ENCODE measurements at places on chromosomes 7 and 10.

DNA sequence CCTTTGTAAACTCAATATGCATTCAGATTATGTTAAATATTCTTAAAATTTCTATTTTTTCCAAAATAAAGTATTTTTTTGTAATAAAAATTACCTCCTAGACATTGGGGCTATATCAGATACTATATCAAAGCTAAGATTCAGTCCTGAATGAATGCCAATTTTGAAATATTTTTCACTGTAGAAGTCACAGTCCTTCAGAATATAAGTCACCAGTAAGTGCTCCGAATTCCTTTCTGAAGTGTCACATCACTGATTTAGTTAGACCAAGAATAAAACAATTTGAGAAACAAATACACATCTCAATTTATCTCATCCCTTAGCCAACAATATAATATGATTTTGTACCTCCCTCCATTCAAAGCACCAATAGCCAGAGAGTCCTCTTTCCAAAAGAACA is 33.9 kb upstream of the GSAP start:
- DNase-seq, result no peak

DNA sequence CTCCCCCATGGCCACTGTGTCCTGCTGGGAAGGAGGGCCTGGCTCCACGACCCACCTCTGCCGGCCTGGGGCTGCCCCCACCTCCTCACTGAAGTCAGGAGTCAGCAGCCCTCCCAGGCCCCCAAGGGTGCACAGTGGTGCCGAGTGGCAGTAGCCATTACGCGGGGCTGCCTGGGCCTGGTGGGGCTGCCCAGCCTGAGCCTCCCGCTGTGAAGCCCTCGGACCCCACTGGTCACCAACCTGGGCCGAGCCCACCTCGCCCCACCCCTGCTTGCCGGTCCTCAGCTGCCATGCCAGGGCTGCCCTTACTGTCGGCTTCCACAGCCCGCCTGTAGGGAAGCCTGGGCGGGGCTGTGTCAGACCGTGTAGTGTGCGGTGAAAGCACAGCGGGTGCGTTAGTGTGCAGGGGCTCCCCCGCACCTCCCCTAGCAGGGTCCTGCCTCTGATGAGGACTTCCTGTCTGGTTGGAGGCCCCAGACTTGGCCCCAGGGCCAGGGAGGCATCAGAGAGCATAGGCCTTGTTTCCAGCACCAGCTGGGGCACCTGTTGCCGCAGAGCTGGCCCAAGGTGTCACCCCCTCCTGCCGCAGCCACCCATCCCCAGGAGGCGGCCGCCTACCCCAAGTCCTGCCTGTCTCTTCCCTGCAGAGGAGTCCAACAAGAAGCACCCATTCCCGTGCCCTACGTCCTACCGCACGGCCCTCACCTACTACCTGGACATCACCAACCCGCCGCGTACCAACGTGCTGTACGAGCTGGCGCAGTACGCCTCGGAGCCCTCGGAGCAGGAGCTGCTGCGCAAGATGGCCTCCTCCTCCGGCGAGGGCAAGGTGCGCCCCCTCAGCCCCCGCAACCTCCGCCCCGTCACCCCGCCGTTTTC is 10.0 kb downstream of the TMEM120A start:
- DNase-seq, result no peak

DNA sequence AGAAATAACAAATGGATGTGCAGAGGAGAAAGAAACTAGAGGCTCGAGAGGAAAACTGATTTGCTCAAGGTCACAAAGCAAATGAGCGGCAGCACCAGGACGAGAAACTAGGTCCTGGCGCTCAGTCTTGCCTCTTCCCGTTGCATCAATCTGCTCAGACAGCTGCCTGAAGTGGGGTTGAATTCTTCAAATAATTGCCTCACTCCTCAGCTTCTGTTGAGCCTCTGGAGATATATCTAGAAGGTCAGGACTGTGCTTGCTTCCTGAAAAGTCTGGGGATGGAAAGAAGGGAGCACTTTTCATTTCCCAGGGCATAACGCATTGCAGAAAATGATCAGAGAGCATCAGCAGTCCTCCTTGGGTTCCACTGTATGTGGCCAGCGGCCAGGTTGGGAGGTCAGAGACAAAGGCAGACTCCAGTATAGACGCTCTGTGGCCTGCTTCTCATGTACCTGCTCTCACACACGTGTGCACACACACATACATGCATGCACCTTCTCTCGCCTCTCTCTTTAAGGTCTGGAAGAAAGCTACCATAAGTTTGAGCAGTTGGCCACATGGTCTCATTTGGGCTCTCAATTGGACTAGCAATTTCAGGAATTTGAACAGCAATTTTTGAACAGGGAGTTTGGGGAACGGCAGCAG is 83.7 kb upstream of the DUSP5 start:
- no peak for DNase-seq

GRCh38 chr10:122178655-122179054 is 92.4 kb upstream of the BTBD16 start:
- DNase-seq, result no peak

DNA sequence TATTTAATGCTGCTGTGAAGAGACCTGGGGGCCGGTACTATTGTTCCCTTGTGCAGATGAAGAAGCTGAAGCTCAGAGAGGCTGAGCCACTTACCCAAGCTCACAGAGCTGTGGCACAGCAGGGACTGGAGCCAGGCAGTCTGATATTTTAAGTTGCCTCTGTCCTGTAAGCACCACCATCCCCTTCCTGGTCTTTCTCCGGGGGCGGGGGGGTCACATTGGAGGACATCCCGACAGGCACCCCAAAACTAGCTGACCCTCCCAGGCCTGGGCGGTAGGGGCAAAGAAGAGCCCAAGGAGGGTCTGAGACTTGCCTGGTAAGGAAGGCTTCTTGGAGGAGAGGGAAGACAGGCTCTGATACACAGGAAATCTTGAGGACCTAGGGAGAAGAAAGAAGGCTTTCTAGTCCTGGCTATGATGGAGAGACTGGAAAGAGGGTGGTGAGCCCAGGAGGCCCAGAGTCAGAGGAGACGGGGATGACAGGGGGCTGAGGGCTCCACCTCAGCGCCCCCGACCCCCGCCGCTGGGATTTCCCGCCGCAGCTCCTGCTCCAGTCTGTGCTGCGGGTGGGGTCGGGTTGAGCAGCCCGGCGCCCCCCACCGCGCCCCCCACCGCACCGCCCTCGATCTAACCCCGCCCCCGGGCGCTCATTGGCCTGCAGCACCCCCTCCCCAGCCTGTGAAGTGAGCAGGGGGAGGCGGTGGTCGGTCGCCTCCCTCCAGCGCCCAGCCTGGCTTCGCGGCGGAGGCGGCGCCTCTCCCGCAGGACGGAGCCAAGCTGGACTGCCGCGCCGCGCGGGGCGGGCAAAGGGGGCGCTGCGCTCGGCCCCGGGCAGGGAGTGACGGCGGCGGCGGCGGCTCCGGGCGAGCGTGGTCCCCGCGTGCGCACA is at the start of gene ADCYAP1R1:
TSS of gene ADCYAP1R1 (plus strand) at position 711 of the 889 bp plus-strand sequence. CDS start 10,957 bp downstream, outside the sequence.
- DNase-seq, result peak; percentile 86

DNA sequence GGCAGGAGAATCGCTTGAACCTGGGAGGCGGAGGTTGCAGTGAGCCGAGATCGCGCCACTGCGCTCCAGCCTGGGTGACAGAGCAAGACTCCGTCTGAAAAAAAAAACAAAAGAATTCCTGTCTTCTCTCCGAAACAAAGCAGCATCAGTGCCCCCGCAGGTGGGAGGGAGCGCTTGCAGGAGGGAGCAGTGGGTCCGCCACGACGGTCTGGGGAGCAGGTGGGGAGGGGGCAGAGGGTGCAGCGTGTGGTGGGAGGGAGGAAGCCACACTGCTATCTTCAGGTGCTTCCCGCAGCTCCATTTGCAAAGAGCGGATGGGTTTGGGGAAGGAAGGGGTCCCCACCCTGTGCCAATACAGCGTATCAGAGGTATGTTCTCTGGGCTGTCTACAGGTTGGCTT is 31.7 kb downstream of the LIMK1 start:
- no peak for DNase-seq

GRCh38 chr7:44958645-44959344 is 20.0 kb downstream of the MYO1G start:
- no peak for DNase-seq

DNA sequence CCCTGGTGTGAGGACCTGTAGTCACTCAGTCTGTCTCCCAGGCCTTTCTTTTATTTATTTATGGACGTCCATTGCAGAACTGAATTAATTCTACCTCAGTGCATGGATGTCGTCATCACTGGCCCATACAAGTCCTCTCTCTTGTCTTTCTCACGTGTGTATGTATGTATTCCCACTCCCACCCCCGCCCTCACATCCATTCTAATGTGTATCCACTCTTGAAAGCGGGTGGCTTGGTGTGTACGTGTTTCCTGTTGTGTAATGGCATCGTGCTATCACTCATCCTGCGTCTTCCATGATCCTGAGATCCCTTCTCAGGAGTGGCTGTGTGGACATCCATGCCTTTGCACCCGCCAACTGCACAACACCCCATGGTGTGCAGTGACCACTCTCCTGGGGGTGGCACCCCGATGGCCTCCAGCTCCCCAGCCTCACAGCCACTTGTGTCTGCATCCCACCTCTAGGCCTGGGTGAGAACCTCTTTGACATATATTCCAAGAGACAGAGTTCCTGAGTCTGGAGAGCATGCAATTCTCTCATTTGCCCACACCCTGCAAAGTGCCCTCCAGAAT is 3.0 kb upstream of the AOC1 start:
- DNase-seq, result peak; percentile 20

DNA sequence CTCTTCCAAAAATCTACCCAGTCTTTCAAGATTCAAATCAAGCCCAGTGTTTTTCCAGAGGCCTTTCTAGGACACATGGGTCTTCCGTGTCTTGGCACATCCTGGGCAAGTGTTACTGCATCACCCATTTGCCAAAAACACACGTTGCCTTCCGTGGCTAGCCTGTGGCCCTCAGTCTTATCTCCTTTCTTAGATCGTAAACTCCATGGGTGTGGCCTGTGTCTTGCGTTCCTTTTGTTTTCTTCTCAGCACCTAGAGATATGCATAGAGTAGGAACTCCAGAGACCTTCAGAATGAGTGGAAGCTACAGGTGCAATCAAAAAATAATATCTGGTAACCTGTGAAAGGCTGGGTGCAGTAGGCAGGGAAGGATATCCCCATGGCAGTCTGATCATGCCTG is 56.5 kb upstream of the NMT2 start:
- no peak for DNase-seq

DNA sequence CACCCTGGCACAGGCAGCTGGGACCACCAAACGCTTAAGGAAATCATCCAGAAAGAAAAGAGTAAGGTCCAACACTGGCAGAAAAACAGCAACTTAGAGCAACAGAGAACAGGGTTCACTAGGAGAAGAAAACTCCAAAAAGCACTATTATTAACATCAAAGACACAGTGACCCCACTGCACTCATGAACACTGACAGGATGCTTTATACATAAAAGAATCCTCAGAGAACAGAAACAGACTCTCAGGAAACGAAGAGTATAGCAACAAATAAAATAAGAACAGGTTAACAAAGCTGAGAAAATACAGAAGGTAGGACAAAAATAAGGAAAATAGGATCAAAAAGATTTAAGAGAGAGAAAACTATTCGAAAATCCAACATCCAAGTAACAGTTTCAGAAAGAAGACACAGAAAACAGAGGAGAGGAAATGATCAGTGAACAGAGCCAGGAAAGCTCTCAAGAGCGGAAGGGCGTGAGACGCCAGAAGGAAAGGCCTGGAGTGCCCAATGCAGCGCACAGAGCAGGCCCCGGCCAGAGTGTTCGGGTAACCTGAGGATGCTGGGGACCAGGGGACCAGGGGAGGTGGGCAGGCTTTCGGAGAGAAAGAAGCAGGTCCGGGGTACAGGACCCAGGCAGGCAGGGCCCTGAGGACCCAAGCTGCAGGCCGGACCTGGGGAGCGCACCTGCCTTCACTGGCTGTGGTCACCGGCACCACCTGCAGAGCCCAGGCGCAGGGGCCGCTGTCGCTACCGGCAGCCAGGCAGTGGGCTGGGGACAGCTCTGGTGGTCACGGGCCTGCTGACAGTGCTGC is 258.2 kb downstream of the MAD1L1 start:
- DNase-seq, result no peak

GRCh38 chr10:131797626-131798025 is 103.2 kb upstream of the PPP2R2D start:
- DNase-seq, result no peak

DNA sequence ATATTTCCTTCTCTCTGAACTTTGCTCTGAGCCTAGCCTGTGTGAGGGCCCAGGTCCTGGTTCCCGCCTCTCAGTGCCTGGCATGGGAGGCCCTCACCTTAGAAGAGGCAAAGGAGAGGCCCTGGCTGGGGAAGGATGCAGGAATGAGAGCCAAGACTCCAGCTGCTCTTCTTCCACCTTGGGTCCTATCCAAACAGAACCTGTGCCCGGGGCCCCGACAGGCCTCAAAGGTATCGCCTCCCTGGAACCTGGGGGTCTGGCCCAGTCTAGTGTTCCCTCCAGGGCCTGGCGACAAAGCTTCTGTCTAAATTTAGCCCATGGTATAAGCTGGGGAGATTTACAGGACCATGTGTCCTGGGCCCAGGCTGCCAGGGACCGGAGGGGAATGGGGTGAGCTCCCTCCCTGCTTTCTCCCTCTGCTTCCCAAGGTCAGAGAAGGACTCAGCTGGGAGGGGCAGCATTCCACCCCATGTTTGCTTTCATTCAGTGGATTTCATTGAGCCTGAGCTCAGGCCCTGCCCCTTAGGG is 12.0 kb upstream of the CRHR2 start:
- no peak for DNase-seq

DNA sequence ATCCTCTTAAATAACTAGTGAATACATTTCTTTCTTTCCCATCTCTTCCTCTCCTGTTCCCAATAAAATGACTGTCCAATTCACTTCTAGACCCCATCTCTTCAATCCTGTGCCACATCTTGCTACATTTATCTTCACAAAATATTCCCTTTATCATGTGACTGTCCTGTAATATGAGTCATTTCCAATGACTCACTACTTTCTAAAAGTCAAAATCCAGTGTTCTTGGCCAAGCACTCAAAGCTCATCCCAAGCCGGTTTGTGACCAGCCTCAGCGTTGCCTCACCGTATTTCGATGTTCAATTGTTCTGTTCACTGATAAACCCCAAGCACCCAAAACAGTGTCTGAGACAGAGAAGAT is 104.7 kb downstream of the PARD3 start:
- no peak for DNase-seq

All from ecto neural progenitor cell (in vitro differentiated cells).